ENCODE measurements at places on chromosomes 6 and 20.

DNA sequence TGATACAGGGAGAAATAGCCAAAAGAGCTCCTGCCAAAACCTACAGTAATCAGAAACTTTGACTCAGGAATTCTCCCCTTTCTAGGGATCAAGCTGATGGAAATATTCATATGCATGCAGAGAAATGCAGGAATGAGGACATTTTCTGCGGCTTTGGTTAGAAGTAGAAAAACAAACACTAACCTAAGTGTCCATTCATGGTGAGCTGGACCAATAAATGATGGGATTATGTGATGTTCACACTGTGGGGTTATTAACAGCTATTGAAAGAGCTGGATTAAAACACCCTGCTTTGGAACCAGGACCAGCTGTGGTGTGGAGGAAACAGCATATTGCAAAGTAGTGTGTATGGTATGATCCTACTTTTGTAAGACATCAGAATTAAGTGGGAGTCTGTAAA is 143.1 kb downstream of the SYCP2 start:
- DNase-seq = no peak

GRCh38 chr20:8215361-8215781 is 83.3 kb downstream of the PLCB1 start:
- no peak for DNase-seq

- no peak for DNase-seq
These were observed 242.1 kb downstream of the PRKN start for GRCh38 chr6:162485464-162485863.

DNA sequence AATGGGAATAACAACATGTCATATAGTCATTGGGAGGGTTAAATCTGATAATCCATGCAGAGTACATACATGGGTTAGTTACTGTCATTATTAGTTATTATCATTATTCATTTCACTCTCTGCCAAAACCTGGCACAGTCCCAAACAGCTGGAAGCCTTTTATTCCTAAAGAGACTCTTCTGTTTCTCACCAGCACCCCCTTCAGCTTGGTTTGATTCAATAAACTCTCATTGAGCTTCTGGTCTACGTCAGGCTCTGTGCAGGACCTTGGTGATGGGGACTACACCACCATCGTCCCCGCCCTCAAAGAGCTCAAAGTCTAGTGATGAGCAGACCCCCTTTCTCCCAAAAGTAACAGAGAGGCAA is 2.3 kb downstream of the KCNK15 start:
- DNase-seq = no peak

GRCh38 chr6:124599656-124600055 is 362.6 kb upstream of the RNF217 start:
- DNase-seq = no peak

DNA sequence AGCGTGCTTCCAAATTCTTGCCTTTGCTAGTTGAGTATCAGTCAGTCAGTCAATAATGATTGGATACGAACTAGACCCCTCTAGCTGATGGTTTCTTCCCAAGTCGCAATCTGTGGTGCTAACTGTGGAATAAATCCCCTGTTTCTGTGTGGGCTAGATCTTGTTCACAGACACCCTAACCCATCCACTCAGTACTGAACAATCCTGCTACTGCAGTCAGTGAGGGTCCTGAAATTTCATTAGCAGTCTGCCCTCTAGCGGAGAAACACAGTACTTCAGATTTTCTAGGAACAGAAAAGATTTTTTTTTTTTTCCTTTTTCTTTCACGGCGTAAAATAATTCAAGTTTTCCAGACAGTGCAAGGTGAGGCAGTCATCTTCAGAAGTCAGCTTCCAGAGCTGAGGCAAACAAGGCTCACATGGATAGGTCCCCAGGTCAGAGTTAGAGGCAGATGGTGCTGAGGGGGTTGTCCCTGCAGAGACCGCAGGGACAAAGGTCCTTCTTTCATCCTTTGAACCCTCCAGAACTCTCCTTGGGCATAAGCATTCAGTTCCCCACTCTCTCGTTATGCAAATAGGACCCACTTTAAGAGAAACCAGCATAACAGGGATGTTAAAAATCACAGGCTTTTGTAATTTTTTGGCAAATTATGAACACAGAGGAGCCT is 119.6 kb downstream of the SCML4 start:
- DNase-seq = no peak

- DNase-seq = peak; percentile 52
These were observed 1.8 kb downstream of the RNF144B start for GRCh38 chr6:18388942-18389341.

- DNase-seq = no peak
These were observed 134.8 kb upstream of the RPS6KA2 start for GRCh38 chr6:166761801-166762200.

GRCh38 chr6:76644231-76644630 is 571.8 kb upstream of the IMPG1 start:
- no peak for DNase-seq

GRCh38 chr6:43753570-43754183 is 16.3 kb upstream of the VEGFA start:
- no peak for DNase-seq

DNA sequence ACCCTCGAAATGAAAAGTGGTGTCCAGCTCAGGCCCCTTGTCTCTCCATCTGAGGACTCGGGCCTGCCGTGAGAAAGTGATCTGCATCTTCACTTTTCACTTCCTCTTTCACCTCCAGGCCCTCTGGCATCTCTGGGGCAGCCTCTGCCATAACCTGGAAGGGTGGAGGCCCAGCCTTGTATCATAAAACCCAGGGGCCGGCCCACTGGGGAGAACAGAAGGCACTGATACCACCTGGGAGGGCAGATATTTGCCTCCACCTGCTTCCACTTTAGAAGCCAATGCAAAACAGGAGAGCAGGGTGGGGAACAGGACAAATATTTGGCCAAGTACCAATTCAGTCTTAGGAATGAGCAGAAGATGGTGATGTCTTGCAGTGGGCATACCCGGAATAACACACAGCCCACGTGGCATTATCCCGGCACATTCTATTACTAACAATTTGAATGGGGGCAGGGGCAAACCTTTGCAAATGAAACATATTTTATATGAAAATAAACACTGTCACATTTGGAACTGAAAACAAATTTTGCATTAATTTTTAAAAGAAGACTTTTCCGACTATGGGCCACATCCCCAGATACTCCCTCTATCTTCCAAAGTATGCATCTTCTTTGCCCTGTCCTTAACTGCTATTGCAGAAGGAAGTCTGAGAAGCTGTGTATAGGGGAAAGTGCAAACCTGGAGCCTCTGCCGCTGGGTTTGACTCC is 69.2 kb upstream of the TBC1D7 start:
- DNase-seq = no peak

DNA sequence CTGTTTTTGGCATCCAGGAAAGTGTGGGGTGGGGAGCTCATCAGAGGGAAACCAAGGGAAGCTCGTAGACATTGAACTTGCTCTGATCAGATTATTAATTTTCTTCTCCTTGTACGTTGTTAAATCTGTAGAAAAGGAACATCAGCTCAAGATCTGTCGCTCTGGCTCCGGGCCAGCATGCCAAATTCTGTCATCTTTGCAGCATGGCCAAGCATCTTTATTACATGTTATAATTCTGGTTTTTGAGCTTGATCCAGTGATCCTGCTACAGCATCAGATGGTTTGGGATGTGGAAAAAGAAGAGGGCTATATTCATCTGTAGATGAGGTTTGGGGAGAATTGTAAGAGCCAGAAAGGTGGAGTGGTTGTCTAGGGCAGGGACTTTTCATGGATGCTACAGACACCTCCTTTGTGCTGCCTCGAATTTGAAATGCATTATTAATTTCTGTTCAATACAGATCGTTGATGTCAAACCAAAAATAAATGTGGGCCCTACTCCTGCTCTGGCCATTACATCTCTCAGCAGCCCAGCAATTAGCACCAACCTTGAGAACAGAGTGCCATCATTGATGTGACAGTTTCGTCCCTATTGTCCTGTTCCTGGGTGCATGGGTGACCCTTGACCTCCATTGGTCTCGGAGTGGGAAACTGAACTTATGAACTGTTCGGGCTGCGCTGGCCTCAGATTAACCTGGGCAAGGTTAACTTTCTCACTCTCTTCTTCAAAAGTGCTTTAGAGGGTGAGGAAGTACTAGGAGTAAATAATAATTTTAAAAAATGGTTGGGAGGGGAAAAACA is 250.8 kb downstream of the SOX4 start:
- no peak for DNase-seq

GRCh38 chr6:49847673-49848072 is 18.7 kb downstream of the CRISP1 start:
- no peak for DNase-seq

GRCh38 chr6:149128489-149129145 is 188.9 kb upstream of the TAB2 start:
- no peak for DNase-seq

GRCh38 chr6:16523606-16524379 is 237.5 kb downstream of the ATXN1 start:
- no peak for DNase-seq

GRCh38 chr6:16854986-16855385 is 93.7 kb upstream of the ATXN1 start:
- no peak for DNase-seq

DNA sequence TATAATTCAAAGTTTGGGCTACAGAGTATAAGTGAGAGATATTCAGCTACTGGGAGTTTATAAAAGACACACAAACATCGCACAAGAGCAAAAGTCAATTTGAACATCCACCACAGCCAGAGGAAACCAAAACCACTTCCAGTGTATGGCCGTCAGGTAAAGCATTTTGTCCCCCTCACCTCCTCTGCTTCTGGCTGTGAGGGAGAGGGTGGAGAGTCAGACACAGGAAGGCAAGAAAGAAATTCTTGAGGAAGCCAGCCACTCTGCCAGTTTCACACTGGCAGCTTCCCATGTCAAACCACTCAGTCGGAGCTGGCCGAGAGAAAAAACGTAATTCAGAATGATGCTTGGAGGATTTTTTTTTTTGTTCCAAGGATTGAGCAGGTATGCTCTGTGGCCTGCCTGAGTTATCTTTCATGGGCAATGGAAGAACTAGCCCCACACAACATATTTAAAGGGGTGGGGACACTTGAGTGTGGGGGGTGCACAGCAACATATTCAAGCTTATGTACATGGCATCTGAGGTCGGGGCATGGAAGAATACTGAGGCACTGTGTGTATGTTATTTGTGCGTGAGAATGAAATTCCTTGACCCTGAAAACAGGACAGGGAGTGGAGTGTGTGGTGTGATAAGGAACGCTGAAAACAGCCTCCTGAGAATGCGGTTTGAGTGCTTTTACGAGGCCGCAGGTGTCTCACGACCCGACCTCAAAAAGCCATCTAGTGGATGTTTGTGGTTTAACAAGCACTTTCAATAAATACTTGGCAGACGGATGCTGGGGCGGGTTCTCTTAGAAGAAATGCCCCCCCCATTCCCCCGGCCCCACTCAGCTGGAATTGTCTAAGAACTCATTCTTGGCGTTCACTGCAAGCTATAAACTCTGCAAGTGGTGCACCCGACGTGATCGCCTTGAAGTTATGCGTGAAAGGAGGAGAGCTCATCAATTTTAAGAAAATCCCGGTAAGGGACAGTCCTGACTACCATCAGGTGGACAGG is 27.5 kb upstream of the ZBTB22 start:
- no peak for DNase-seq

DNA sequence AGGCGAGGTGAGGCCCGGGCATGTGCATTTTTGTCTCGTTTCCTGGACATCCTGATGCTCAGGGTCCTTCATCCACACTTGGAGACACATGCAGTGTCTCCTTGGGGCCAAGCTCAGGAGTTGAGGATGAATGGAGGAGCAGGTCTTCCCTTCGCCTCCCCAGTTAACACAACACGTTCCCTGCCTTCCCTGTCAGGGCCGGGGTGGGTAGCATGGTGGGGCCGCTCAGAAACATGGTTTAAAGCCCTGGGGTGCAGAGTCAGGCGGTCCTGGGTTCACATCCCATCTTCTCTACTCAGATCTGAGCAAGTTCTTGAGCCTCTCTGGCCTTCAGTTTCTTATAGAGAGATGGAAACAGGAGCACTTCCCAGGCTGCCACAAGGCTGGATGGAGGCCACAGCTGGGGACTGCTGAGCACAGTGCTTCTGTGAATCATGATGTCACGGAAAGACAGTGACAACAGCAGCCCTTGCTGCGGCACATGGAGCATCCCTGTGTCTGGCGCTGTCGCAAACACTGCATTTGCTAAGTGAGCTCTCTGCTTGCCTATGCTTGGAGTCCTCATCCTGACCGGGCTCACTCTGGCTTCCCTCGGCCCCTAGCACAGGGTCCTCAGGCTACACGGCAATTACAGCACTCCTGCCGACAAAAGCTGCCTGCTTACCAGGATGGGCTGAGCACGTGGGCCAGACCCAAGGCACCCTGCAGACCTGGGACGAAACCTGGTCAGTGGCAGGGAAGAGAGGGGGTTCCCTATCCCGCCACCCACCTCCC is 45.6 kb upstream of the STX16 start:
- DNase-seq = no peak

DNA sequence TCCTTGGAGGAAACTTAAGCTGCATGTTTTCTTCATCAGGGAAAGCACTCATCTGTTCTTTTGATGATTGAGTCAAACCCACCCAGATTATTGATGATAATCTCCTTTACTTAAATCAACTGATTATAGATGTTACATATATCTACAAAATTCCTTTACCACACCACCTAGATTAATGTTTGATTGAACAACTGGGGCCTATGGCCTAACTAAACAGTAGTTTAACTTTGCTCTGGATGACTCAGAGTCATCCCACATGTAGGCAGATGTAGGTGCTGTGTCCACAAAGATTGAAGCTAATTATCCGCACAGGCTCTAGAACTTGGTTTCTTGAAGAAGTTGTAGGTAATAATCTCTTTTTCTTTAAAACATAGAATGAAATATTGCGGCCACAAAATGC is 42.2 kb downstream of the PKIB start:
- no peak for DNase-seq

DNA sequence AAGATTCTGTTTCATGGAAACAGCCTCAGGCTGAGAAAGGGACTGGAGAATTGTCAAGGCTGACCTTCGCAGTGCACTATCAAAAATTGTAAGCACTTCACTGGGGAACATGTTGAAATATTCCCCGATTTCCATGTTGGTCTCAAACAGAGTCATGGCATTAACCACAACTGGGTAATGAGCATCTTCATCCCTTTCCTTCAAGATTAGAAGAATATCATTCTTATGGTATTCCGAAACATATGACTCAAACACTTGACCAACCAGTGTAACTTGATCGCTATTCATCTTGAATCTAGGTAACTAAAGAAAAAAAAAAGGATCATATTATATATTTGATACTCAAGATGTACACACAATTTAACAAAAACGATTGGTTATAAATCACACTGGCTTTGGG is 3.5 kb downstream of the MCM9 start:
- DNase-seq = no peak

GRCh38 chr20:38939686-38940085 is 13.5 kb downstream of the FAM83D start:
- DNase-seq = no peak

GRCh38 chr6:3007571-3007970 is 7.9 kb downstream of the NQO2 start:
- no peak for DNase-seq

- no peak for DNase-seq
These were observed 54.4 kb downstream of the TOX2 start for GRCh38 chr20:43969028-43969447.

All from retinal pigment epithelial cell (primary cell).